ENCODE measurements at places on chromosomes 3 and 15.

DNA sequence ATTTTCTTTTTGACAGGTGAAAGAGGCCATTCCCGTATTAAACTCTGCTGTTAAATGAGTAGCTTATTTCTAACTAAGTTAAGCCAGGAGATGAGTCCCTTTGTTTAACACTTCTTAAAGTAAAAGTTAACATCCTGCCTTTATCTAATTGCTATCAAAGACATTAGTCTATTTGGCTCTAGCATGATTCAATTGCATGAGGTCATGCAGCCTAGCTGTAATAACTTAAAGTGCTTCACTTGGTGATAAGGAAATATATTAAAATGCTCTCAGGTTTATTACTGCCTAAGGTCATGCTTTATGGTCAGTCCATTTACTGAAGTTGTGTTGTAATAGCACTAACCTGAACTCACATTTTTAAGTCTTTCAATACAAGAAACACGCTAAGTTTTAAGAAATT, 82.3 kb upstream of the MLF1 start:
- H3K4me1 ChIP-seq: peaks cover 4% of the 10 kb centered on the region
- H3K36me3 ChIP-seq: no peaks in the 10 kb centered on the region
- no peak overlapping the region for H3K27ac ChIP-seq

DNA sequence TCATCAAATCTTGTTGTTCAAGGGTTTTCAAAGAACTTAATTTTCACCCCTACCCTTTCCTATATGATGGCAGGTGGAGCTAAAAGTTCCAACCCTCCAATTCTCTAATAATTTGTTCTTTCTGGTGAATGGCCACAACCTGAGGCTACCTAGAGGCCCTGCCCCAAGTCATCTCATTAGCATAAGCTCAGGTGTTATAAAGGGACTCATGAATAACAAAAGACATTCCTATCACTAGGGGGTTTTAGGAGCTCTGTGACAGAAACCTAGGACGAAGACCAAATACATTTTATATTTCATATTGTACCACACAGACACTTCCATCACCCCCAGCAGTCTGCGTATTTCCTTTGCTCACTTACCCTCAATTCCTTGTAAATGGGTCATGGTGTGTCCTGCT, 483.6 kb upstream of the EPHA6 start:
- no peak overlapping the region for H3K4me3 ChIP-seq
- H3K4me1 ChIP-seq: no peaks in the 10 kb centered on the region
- H3K27me3 ChIP-seq: no peaks in the 10 kb centered on the region
- no peak overlapping the region for H3K27ac ChIP-seq
- DNase-seq: no peak
- no peaks in the 10 kb centered on the region for H3K36me3 ChIP-seq

GRCh38 chr15:77012868-77013267, 17.9 kb downstream of the PSTPIP1 start:
- no peaks in the 10 kb centered on the region for H3K4me1 ChIP-seq
- H3K27me3 ChIP-seq: no peaks in the 10 kb centered on the region
- DNase-seq: no peak
- H3K27ac ChIP-seq: no peak overlapping the region

DNA sequence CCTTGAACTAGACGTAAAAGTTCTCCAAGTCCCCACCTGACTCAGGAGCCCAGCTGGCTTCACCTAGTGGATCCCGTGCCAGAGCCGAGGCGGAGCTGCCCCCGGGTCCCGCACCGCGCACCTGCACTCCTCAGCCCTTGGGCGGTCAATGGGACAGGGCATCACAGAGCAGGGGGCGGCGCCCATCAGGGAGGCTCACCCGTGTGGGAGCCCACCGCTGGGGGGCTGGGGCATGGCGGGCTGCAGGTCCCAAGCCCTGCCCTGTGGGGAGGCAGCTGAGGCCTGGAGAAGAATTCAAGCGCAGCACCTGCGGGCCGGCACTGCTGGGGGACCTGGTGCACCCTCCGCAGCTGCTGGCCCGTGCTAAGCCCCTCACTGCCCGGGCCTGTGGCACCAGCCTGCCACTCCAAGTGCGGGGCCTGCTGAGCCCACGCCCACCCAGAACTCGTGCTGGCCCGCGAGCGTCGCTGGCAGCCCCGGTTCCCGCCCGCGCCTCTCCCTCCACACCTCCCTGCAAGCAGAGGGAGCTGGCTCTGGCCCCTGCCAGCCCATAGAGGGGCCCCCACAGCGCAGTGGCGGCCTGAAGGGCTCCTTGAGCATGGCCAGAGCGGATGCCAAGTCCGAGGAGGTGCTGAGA, 16.2 kb downstream of the SQOR start:
- peaks cover 3% of the 10 kb centered on the region for H3K4me1 ChIP-seq
- no peaks in the 10 kb centered on the region for H3K36me3 ChIP-seq
- no peak overlapping the region for H3K27ac ChIP-seq
- DNase-seq: no peak

DNA sequence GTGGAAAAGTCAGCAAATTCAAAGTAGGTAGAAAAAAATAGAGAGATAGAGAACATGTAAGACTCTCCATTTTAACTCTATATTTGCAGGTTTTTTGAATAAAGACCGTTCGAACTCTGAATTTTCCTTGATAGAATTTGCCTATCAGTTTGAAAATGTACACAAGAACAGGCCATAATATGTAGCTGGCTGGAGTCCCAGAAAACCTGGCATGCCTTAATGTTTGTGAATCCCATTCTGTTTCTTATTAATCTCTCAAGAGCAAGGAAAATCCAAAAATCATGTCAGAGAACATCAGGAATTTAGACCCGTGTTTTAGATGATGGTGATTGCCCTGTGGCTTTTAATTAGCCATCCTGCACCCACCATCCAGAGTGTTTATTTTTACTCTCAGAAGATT, 7.2 kb upstream of the CFAP161 start:
- no peaks in the 10 kb centered on the region for H3K36me3 ChIP-seq
- DNase-seq: no peak
- no peaks in the 10 kb centered on the region for H3K4me1 ChIP-seq
- no peaks in the 10 kb centered on the region for H3K27me3 ChIP-seq

- no peak overlapping the region for H3K4me3 ChIP-seq
- H3K27ac ChIP-seq: no peak overlapping the region
- no peaks in the 10 kb centered on the region for H3K36me3 ChIP-seq
- DNase-seq: no peak
These were observed 7.6 kb upstream of the SRGAP3 start for GRCh38 chr3:9257092-9257491.

GRCh38 chr15:101183226-101183930, 68.5 kb downstream of the CHSY1 start:
- no peak overlapping the region for H3K27ac ChIP-seq
- H3K4me3 ChIP-seq: no peak overlapping the region
- no peaks in the 10 kb centered on the region for H3K4me1 ChIP-seq
- H3K36me3 ChIP-seq: no peaks in the 10 kb centered on the region
- DNase-seq: no peak

DNA sequence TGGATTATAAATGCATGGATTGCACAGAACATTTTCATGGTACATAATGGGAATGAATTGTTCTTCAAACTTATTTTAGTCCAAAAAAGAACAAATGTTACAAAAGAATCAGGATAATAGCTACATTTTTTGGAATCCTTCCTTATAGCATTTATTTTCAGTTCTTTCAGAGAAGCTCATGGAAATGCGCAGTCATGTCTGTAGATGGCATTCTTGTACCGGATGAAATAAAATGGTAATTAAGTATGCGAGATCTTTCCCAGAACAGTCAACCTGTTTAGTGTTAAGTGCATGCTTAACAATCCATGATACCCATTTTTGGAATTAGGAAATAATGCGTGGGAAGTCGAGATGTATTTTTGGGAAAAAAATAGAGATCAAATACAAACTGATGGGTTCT, 38.2 kb upstream of the GOLGA8B start:
- no peak overlapping the region for H3K4me3 ChIP-seq
- H3K4me1 ChIP-seq: no peaks in the 10 kb centered on the region
- H3K27me3 ChIP-seq: no peaks in the 10 kb centered on the region

- no peak within 1 kb of the TSS for H3K27ac ChIP-seq
- no peaks in the 10 kb centered on the region for H3K36me3 ChIP-seq
- H3K27me3 ChIP-seq: no peaks in the 10 kb centered on the region
- H3K4me3 ChIP-seq: peak within 1 kb of the TSS; percentile 36
These were observed at the start of gene RHOV for GRCh38 chr15:40873694-40874561. RHOV (minus strand) TSS chr15:40874234; CDS start chr15:40874139, 95 bp downstream.

GRCh38 chr3:134646086-134646485, 4.7 kb downstream of the KY start:
- DNase-seq: no peak
- H3K27ac ChIP-seq: no peak overlapping the region
- H3K4me3 ChIP-seq: no peak overlapping the region
- no peaks in the 10 kb centered on the region for H3K27me3 ChIP-seq
- no peaks in the 10 kb centered on the region for H3K36me3 ChIP-seq
- H3K4me1 ChIP-seq: no peaks in the 10 kb centered on the region
